ENCODE measurements at places on chromosomes 5 and 9.

GRCh38 chr9:7879551-7880245, 80.1 kb upstream of the DMAC1 start:
- peak; percentile 22 for DNase-seq

GRCh38 chr9:96395964-96396363, 12.5 kb upstream of the SLC35D2 start:
- DNase-seq, result no peak

DNA sequence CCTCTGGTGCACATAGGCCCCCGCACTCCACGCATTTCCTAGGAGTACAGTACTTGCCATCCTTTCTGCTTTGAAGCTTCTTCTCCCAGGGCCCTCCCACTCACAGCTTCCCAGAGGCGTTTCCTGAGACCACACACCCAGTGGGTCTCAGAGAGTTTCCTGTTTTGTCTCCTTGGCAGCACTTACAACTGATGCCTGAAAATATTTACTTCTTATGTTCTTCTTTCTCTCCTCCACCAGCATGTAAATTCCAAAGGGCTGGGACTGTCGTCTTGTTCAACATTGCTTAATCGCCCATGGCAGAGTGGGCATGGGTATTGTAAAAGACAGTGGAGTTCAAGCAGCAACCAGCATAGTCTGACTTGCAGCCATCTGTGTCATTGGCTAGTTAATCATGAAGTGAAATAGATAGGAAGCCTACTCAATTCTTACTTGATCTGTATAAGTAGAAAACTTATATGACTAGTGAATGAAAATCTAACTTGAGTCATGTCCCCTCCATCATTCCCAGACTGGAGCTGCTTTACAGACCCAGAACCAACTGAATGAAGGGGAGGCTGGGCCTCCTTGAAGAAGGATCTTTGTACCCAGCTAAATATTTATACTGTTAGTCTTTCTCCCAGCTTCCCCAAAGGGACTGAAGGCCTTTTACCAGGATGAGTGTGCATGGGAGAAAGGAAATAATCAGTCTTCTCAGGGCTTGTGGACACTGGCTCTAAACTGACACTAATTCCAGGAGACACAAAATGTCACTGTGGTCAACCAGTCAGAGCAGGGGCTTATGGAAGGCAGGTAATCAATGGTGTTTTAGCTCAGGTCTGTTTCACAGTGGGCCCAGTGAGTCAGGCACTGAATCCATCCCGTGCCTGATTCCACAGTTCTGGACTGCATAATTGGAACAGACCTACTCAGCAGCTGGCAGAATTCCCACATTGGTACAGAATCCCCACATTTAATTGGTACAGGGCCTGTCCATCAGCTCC, 116.4 kb downstream of the SV2C start:
- DNase-seq, result no peak

- DNase-seq, result no peak
Measured at GRCh38 chr5:120465436-120465961, 1.4 kb downstream of the PRR16 start.

Measured in activated gamma-delta T cell (primary cell).